ENCODE measurements at places on chromosomes 16 and 17.
A peak's percentile ranks its signal among the peaks of the same experiment; 100 is the strongest.

- DNase-seq, result peak; percentile 96
Observed at GRCh38 chr17:2303204-2304188, at the start of the genes SMG6 and SRR. Gene SMG6 (minus strand): TSS chr17:2303785. CDS start chr17:2303720, 65 bp downstream. Gene SRR (plus strand): TSS chr17:2303950. CDS start chr17:2315561, 11,611 bp downstream.

DNA sequence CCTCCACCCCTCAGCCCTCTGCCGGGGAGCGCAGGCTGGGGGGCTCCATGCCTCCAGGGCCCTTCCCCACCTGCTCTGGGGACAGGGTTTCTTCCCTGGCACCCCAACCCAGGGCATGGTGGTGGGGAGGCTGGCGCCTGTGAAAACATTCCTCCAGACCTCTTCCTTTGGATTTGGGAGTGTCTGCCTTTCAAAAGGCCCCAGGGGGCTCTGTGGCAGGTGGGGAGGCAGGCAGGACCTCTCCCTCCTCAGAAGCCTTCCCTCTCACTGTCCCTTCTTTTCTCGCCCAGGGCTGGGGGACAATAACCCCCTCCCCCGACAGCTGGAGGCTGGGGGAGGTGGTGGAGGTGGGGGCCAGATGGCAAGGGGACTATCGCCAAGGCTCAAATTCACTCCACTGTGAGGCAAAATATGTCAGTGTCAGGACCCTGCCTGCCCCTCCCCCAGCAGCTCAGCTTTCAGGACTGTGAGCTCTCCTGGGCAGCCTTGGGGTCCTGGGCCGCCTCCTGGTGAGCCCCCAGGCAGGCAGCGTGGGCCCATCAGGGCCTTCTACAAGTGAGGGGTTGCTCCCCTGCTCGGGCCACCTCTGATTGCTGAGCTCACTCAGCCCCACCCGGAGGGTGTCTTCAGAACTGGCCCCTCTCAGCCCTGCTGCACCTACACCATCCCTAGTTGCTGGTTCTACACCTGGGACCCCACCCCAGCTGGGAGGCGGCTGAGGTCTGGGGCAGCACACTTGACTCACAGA lies 1.8 kb downstream of the CDH15 start:
- no peak for DNase-seq

GRCh38 chr16:3945751-3946603 lies 65.5 kb upstream of the CREBBP start:
- peak; percentile 92 for DNase-seq

DNA sequence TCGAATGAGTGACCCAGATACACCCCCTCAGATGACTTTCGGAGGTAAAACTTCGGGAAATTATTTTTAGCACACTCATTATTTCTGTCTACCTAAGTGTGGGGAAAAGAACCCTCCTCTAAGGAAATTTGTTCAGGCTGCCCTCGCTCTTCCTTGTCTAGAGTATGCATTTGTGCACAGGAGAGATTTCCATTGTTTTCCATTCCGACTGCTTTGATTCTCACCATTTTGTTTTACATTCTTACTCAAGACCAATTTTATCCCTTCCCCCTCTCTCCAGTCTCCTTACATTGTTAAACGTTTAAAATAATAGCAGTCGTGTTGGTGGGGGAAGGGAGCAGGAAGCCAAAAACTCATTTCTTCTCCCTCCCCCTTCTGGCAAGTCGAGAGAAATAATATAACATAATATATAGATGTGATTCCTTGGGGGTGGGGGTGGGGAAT lies 1.5 kb upstream of the CHD3 start:
- DNase-seq, result no peak

DNA sequence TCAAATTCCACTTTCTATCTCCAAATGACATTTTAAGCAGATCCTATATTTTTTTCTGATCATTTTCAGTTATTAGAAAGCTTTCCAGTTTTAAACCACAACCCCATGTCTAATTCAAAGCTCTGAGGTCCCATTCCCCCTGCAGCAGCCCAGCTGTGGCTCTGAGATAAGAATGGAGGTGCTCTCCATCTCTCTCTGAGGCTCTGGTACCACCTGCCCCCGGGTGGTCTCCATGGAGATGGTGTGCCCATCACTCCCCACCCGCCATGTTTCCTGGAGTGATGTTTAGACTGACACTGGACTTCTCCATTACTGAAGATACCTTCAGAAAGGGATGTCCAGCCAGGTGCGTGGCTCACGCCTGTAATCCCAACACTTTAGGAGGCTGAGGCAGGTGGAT lies 68.1 kb upstream of the SEC14L1 start:
- no peak for DNase-seq

GRCh38 chr17:77497578-77497934 lies 356.8 kb downstream of the SEC14L1 start:
- no peak for DNase-seq

GRCh38 chr17:47945529-47946508 lies 4.4 kb downstream of the PNPO start:
- no peak for DNase-seq

DNA sequence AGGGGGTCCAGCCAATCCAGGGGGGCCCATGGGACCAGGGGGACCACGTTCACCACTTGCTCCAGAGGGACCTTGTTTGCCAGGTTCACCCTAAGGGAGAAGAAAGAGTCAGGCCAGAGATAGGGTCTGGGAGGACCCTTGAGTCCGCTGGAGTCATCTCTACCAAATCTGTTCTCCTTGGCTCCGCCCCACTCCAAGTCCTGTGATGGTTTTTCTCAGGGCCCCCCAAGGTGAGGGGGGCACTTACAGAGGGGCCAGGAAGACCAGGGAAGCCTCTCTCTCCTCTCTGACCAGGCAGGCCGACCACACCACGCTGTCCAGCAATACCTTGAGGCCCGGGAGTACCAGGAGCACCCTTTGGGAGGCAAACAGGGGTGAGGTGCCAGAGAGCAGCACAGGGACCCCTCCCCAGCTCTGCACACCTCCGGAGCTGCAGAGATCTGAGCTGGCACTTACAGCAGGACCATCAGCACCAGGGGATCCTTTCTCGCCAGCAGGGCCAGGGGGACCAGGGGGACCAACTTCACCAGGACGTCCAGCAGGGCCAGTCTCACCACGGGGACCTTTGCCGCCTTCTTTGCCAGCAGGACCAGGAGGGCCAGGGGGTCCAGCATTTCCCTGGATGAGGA lies 12.4 kb downstream of the COL1A1 start:
- DNase-seq, result no peak

DNA sequence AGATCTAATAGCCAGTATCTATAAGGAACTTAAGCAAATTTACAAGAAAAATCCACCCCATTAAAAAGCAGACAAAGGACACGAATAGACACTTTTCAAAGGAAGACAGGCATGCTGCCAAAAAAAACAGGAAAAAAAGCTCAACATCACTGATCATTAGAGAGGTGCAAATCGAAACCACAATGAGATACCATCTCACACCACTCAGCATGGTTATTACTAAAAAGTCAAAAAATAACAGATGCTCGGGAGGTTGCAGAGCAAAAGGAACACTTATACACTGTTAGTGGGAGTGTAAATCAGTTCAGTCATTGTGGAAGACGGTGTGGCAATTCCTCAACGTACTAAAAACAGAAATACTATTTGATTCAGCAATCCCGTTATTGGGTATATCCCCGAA lies 9.6 kb downstream of the STX8 start:
- DNase-seq, result no peak

DNA sequence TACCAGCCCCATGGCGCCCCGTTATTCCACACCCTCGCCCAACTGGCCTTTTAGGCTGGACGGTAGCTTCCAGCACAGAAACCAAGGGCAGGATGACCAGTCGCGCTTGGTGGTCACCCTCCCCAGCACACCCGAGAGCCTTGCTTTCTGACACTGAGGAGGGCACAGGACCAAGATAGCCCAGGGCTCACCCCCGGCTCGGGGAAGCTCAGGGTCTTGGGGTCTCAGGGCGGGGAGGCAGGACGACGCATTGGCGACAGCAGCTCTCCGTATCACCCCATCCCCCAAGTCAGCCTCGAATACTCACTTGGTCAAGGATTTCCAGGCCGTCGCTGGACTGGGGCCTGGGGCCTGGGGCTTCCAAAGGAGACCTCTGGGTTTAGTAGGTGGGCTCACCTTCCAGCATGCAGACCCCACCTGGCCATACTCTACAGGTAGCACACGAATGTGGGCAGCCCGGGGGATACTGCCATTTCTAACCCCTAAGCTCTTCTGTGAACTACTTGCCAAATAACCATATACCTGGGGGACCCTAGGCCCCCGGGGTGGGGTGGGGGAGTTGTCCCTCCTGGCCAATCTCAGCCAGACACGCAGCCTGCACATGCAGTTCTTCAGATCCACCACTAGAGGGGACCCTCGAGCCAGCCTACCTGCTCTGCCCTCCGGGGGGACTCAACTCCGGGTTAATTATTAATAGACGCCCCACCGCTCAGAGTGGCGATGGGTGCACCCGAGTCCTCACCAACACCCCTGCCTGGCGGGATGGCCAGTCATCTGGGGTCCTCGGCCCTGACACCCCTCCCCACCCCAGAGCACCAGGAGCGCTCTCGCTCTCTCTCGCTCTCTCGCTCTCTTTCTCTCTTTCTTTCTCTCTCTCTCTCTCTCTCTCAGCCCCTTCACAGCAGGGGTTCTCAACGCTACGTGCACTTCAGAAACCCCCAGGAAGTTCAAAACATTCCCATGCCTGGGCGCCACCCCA lies 30.0 kb downstream of the TBC1D16 start:
- peak; percentile 76 for DNase-seq

DNA sequence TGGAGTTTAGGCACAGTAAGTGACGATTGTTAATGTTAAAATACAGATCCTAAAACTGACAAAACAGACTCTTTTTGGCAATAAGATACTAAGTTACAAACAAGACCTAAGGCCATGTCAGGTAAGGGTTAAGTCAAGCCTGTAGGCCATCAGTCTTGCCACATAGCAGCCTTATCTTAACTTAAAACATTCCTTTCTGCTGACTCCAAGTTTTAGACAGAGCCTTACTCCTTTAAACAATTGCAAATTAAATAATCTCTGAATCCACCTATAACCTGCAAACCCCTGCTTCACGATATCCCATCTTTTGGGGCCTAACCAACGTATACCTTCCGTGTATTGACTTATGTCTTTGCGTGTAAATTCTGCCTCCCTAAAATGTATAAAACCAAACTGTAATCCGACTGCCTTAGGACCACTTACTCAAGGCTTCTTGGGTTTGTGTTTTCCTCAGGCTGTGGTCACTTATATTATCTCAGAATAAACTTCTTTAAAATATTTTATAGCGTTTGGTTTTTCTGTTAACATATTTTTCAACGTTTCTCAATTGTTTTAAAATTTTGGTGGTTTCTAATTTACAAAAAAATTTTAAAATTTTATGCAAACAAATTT lies 64.4 kb downstream of the EFCAB5 start:
- no peak for DNase-seq

DNA sequence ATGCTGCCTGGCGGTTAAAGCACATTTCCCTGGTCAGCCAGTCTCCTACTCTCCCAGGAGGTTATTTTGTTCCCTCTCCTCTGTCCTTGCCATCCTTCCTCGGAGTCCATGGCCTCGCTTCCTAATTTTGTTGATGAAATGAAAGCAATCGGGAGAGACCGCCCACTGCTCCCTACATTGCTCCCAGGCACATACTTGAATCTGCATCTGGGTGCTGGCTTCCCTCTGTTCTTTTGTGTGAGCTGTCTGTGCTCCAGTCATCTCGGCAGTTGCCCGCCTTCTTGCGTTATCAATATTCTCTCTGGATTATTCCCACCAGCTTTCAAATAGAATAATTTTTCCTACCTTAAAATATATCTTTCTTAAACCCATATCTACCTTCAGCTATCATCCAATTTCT lies 11.1 kb downstream of the KRT23 start:
- no peak for DNase-seq

- DNase-seq, result no peak
Observed at GRCh38 chr17:39828443-39828842, 35.7 kb downstream of the IKZF3 start.

- no peak for DNase-seq
Observed at GRCh38 chr17:6488008-6488539, 43.8 kb downstream of the PIMREG start.

GRCh38 chr17:59914274-59914854 lies 21.4 kb downstream of the RPS6KB1 start:
- DNase-seq, result peak; percentile 67

DNA sequence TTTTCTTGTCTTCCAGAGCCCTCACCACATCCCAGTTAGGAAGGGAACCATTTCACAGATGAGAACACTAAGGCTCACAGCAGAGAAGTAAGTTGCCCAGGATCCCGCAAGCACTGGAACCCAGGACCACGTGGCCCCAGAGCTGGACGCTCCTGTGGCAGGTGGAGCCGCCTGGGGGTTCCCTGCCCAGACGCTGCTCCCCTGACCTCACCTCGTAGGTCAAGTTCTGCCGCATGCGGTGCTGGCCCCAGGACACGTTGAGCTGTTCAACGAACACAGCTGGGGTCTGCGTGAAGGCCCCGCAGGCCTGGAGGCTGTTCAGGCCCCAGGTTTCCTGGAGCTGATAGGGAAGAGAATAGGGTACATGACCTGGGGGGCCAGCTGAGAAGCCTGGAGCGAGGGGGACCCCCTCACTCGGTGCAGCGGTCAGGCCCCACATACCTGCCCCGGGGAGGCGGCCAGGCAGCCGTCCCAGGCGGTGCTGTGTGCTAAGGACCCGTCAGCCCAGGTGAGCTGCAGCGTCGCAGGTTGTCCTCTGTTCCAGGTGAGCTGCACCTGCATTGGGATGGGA lies 54.1 kb downstream of the RMI2 start:
- DNase-seq, result no peak

DNA sequence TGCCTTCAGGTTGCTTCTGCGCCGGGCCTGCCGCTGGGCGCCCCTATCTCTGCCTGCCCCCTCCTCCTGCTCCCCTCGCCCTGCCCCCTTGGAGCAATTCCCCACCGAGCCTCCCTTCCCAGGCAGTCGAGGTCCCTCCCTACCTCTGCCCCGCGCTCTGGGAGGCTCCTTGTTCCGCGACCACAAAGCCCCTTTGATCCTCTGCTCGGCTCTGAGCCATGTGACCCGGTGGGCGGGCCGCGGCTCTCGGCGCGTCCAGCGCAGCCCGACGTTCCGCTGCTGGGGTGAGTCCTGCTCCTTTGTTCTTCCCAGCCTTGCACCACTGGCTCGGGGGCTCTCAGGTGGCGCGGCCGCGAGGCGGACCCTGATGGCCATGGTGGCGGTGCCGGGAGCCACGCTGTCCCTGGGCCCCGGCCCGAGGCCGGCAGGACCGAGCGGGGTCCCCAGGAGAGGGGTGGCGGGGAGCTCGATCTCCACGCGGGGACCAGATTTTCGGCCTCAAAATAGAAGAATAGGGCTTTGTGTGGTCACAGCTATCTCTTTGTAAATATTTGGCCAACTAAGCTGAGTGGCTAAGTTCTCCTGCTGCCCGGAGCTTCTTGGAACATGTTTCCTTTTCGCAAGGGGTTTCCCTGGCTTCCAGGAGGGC lies 310.6 kb downstream of the SEC14L1 start:
- peak; percentile 96 for DNase-seq

- DNase-seq, result no peak
Observed at GRCh38 chr16:47311738-47312505, 148.9 kb downstream of the ITFG1 start.

GRCh38 chr17:59427425-59427921 lies 96.0 kb downstream of the YPEL2 start:
- no peak for DNase-seq

Data from eye (tissue), 1 donor.